ENCODE measurements at places on chromosomes 5 and 9.

GRCh38 chr5:150263801-150264621 lies 25.6 kb downstream of the CAMK2A start:
- H3K4me1 ChIP-seq, result peaks cover 17% of the 10 kb centered on the region
- H3K27me3 ChIP-seq, result no peaks in the 10 kb centered on the region
- H3K36me3 ChIP-seq, result no peaks in the 10 kb centered on the region
- H3K27ac ChIP-seq, result no peak overlapping the region
- no peak for DNase-seq

- no peak overlapping the region for H3K27ac ChIP-seq
- no peaks in the 10 kb centered on the region for H3K36me3 ChIP-seq
- H3K4me1 ChIP-seq, result no peaks in the 10 kb centered on the region
- H3K27me3 ChIP-seq, result no peaks in the 10 kb centered on the region
- no peak overlapping the region for H3K4me3 ChIP-seq
Observed at GRCh38 chr5:152932621-152933020, 527.5 kb upstream of the NMUR2 start.

- H3K36me3 ChIP-seq, result no peaks in the 10 kb centered on the region
- no peaks in the 10 kb centered on the region for H3K4me1 ChIP-seq
- DNase-seq, result no peak
- no peak overlapping the region for H3K4me3 ChIP-seq
Observed at GRCh38 chr5:128228521-128228920, 145.0 kb downstream of the SLC12A2 start.

DNA sequence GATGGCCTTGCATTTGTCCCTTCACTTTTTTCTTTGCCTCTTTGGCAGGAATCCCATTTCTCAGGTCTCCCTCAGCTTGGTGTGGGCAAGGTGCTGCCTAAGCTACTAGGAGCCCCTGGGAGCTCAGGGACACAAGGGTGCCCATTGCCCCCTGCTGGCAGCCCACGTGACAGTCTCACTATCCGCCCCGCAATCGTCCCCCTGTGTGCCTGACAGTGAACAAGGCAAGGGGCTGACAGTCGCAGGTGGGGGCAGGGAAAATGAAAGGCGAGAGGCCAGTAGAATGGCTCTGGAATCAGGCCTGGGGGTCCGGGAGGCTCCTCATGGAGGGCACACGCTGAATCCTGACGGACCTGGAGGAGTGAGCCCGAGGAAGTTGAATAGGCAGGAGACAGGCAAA lies 2.0 kb upstream of the PCDH12 start:
- H3K4me1 ChIP-seq, result no peaks in the 10 kb centered on the region
- H3K27ac ChIP-seq, result no peak overlapping the region
- no peaks in the 10 kb centered on the region for H3K36me3 ChIP-seq
- H3K27me3 ChIP-seq, result no peaks in the 10 kb centered on the region

- H3K4me3 ChIP-seq, result no peak overlapping the region
- H3K27me3 ChIP-seq, result no peaks in the 10 kb centered on the region
- H3K27ac ChIP-seq, result peak overlapping the region; percentile 99
- DNase-seq, result peak; percentile 91
Observed at GRCh38 chr5:172901012-172901780, 58.0 kb upstream of the RPL26L1 start.

GRCh38 chr5:154199263-154199662 lies 8.7 kb downstream of the GALNT10 start:
- H3K36me3 ChIP-seq, result no peaks in the 10 kb centered on the region
- DNase-seq, result no peak
- no peaks in the 10 kb centered on the region for H3K27me3 ChIP-seq
- H3K4me3 ChIP-seq, result no peak overlapping the region
- H3K27ac ChIP-seq, result no peak overlapping the region

DNA sequence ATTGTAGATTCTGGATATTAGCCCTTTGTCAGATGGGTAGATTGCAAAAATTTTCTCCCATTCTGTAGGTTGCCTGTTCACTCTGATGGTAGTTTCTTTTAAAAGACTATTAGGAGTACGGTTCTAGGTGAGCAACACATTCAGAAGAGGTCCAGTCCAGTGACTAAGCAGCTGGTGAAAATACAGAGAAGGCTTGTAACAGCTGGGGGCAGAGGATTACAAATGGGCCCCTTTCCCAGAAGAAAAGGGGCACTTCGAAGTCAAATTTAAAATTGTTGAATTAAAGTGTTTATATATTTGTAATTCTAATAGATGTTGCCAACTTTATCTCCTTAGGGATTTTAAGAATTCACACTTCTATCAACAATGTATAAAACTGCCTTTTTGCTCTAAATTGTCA lies 720.5 kb downstream of the TLE4 start:
- no peaks in the 10 kb centered on the region for H3K27me3 ChIP-seq
- DNase-seq, result no peak
- H3K4me1 ChIP-seq, result no peaks in the 10 kb centered on the region
- H3K27ac ChIP-seq, result no peak overlapping the region
- H3K36me3 ChIP-seq, result no peaks in the 10 kb centered on the region

GRCh38 chr5:125597338-125597737 lies 825.9 kb upstream of the GRAMD2B start:
- H3K4me1 ChIP-seq, result no peaks in the 10 kb centered on the region
- no peak for DNase-seq
- H3K36me3 ChIP-seq, result no peaks in the 10 kb centered on the region
- no peak overlapping the region for H3K27ac ChIP-seq
- H3K27me3 ChIP-seq, result no peaks in the 10 kb centered on the region
- H3K4me3 ChIP-seq, result no peak overlapping the region

DNA sequence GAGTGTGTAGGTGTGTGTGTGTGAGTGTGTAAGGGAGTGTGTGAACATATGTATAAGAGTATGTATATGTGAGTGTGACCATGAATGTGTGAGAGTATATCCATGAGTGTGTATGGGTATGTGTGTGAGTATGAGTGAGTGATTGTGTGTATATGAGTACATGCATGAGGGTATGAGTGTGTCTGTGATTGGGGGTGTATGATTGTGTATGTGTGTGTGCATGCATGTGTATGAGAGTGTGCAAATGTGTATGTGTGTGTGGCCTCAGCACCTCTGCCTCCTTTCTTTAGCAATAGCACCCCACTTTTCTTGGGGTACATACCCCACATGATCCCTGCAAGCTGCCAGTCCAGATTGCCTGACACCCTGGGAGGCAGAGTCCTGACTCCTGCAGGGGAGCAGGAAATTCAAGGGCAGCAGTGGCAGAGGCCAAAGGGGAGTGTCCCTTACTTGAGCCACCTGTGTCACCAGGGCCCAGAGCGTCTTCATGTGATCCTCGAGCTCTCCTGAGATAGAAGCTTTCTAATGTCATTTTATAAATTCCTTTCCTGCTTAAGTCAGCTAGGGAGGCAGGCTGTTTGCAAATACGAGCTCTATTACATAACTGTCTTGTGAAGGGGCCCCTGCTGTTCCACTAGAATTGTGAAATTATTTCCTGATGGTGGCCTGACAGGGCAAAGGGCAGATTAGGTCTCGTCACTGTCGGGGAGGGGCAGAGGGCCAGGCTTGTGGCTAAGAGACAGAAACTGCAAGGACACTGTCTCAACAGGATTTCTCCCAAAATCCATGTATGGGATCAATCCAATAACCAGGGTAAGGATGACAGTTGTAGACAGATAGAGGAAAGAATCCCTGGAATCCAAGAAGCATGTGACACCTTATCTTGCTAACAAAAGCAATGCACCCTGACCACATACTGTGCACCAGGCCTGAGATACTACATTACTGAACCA lies 389.1 kb downstream of the GADD45G start:
- H3K36me3 ChIP-seq, result no peaks in the 10 kb centered on the region
- no peak overlapping the region for H3K27ac ChIP-seq
- H3K27me3 ChIP-seq, result no peaks in the 10 kb centered on the region

DNA sequence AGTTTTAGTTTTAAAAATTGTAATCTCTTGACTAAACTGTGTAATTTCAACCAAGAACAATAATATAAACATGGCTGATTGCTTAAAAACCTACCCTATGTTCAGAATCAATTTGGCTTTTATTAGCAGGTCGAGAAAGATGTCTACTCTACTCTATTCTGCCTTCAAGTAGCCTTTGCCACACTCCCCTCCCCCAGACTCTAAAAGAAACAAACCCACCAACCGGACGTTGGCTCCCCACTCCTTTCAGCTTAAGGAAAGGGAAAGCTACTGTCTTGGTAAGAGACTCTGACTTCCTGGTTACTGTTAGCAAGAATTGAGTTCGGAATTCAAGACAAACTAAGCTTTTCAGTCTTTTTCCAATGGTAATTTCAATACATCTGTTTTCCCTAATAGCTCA lies 46.7 kb downstream of the TNFAIP8 start:
- no peak overlapping the region for H3K27ac ChIP-seq
- H3K27me3 ChIP-seq, result no peaks in the 10 kb centered on the region
- DNase-seq, result no peak
- no peaks in the 10 kb centered on the region for H3K36me3 ChIP-seq

GRCh38 chr5:39079147-39079546 lies 4.9 kb upstream of the RICTOR start:
- H3K27me3 ChIP-seq, result no peaks in the 10 kb centered on the region
- no peak overlapping the region for H3K4me3 ChIP-seq
- no peaks in the 10 kb centered on the region for H3K36me3 ChIP-seq
- DNase-seq, result no peak
- H3K27ac ChIP-seq, result no peak overlapping the region
- peaks cover 4% of the 10 kb centered on the region for H3K4me1 ChIP-seq

DNA sequence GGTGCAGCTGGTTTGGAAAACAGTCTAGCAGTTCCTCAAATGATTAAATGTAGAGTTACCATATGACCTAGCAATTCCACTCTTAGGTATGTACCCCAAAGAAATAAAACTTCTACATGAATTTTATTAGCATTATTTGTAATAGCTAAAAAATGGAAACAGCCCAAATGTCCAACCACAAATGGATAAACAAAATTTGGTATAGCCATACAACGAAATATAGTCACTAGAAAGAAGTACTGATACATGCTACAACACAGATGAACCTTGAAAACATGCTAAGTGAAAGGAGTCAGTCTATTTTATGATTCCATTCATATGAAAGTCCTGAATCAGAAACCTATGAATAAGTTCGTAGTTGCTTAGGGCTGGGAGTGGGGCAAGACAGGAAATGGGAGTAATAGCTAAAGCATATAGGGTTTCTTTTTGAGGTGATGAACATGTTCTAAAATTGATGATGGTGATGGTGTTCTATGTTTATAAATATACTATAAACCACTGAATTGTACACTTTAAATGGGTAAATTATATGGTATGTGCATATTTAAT lies 6.3 kb downstream of the GDF9 start:
- DNase-seq, result no peak
- H3K27me3 ChIP-seq, result no peaks in the 10 kb centered on the region
- no peak overlapping the region for H3K27ac ChIP-seq
- H3K36me3 ChIP-seq, result no peaks in the 10 kb centered on the region

GRCh38 chr5:100779669-100780375 lies 123.3 kb downstream of the ST8SIA4 start:
- H3K36me3 ChIP-seq, result no peaks in the 10 kb centered on the region
- H3K4me3 ChIP-seq, result no peak overlapping the region
- H3K4me1 ChIP-seq, result no peaks in the 10 kb centered on the region
- no peaks in the 10 kb centered on the region for H3K27me3 ChIP-seq

- no peaks in the 10 kb centered on the region for H3K4me1 ChIP-seq
- no peak overlapping the region for H3K4me3 ChIP-seq
- H3K36me3 ChIP-seq, result no peaks in the 10 kb centered on the region
- H3K27ac ChIP-seq, result no peak overlapping the region
- DNase-seq, result no peak
Observed at GRCh38 chr9:22512495-22512894, 65.9 kb downstream of the DMRTA1 start.

GRCh38 chr5:159827861-159828260 lies 88.4 kb upstream of the ADRA1B start:
- H3K27ac ChIP-seq, result no peak overlapping the region
- H3K27me3 ChIP-seq, result no peaks in the 10 kb centered on the region
- no peaks in the 10 kb centered on the region for H3K4me1 ChIP-seq
- no peaks in the 10 kb centered on the region for H3K36me3 ChIP-seq
- H3K4me3 ChIP-seq, result no peak overlapping the region
- no peak for DNase-seq

- H3K4me3 ChIP-seq, result no peak overlapping the region
- no peaks in the 10 kb centered on the region for H3K27me3 ChIP-seq
- no peaks in the 10 kb centered on the region for H3K4me1 ChIP-seq
- DNase-seq, result no peak
- no peak overlapping the region for H3K27ac ChIP-seq
Observed at GRCh38 chr5:168995024-168995423, 305.9 kb downstream of the SLIT3 start.

DNA sequence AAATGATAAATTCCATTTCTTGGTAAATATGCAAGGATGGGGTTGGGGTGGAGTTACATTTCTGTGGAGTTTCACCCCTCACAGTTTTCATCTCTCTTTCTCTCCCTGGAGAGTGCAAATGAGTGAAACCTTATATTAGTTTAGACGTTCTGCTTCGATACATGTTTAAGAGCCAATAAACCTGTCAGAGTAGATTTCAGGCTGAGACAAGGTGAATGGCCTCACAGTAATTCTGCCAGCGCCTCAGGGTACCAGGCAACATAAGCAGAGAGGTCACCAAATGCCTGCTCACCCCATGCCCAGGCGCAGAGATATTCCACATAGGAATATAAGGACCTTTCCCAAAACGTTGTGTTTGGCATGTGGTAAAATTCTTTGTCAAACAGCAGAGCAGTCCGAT lies 154.9 kb upstream of the VLDLR start:
- no peak overlapping the region for H3K27ac ChIP-seq
- peaks cover 10% of the 10 kb centered on the region for H3K4me1 ChIP-seq
- H3K4me3 ChIP-seq, result no peak overlapping the region
- DNase-seq, result no peak

GRCh38 chr5:29672678-29673077 lies 1520.8 kb upstream of the CDH6 start:
- no peak overlapping the region for H3K27ac ChIP-seq
- H3K4me1 ChIP-seq, result no peaks in the 10 kb centered on the region
- H3K36me3 ChIP-seq, result no peaks in the 10 kb centered on the region
- no peak overlapping the region for H3K4me3 ChIP-seq
- DNase-seq, result no peak

DNA sequence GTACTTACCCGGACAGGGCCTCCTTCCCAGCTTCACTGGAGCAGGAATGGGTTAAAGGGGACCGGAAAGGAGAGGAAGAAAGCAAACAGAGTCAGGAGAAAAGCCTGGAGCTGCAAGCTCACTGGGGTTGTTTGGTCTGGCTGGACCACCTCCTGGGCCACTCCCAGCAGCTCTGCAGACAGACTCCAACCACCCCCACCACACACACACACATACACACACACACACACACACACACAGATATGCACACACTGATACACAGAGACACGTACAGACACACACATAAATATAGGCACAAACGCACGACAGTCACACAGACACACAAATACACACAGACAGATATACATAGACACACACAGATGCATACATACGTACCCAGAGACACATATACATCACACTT lies 34.9 kb upstream of the SYNPO start:
- DNase-seq, result no peak
- no peak overlapping the region for H3K4me3 ChIP-seq
- H3K27me3 ChIP-seq, result no peaks in the 10 kb centered on the region
- H3K36me3 ChIP-seq, result no peaks in the 10 kb centered on the region
- no peaks in the 10 kb centered on the region for H3K4me1 ChIP-seq

All from pancreas (tissue), 10 donors.